ENCODE measurements at places on chromosomes 7 and 10.

- DNase-seq = no peak
Observed at GRCh38 chr7:27917119-27917518, 177.2 kb downstream of the TAX1BP1 start.

GRCh38 chr10:49194212-49194920, 6.2 kb upstream of the TMEM273 start:
- DNase-seq = peak; percentile 4

DNA sequence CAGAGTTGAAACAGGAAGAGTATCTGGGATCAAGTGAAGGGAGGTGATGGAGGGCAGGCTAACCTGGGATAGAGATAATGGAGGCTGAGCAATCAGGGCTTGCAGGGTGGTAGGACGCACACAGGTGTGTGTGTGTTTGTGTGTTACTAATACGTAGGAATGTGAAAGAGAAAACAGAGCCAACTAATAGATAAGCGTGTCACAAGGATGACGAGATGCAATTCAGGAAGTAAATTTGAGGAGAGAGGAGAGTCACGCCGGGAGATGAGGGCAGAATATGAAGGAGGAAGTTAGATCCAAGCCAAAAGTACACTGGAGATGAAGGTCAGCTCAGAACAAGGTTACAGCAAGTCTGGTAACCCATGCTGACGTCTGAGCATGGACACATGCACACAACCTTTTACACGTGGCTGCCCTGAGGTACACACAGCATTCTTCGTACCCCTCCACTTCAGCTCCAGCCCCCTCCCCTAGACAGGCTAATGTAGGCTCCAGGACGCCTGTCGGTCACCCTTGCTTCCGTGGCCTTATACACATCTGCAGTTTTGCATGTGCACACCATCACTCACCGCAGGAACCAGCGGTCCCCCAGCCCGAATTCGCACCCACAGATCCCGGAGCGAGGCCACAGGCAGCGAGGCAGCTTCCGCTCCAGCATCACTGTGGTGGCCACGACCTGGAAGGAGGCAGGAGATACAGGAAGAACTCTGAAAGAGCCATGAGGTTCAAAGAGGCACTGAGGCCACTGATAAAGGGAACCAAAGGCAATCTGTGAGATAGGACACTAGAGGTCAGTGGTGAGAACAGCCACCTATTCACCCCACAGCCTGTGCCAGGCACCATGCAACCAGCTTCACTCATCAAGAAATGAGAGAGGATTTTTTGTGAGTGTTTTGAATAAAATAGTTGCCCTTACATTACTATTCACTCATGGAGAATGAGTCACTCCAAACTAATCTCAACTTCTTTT, 23.7 kb upstream of the TRPV6 start:
- DNase-seq = no peak

GRCh38 chr7:158684329-158684728, 20.3 kb downstream of the NCAPG2 start:
- no peak for DNase-seq

DNA sequence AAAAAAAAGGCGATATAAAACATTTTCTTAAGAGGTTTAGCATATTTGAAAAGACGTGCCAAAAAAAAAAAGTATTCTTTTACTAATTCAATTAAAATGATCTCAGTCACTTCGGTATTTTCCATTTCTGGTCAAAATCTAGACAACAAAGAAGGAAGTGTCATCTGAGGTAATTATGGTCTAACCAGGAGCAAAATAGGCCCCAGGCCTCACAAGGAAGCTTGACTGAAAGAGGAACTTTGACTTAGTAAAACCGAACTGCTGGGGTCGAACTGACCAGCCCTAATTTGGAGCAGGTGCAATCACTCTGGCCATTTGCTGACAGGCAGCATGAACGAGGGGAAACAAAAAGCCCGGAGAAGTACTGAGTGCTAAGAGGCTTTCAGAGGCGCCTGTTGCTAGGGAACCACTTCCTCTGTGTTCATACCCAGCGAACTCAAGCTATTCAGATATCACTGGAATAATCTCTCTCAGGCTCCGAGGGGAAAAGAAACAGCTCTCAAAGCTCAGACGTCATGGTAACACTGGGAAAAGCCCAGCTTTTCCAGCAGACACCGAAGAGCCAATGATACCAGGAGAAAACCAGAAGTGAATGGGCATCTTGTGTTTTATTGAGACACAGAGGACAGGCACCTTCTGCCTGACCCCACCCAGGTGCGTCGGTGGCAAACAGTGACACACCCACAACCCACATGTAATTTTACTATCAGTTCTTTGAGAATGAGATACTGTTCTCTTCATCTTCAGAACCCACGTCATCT, 126.5 kb downstream of the FAM107B start:
- peak; percentile 98 for DNase-seq

All from umbilical cord (tissue), 2 donors.